Activated CD4-positive, CD25-positive, alpha-beta regulatory T cell treated with anti-CD3 and anti-CD28 coated beads, Interleukin-2, amount 50 U/mL, for 16 hours (primary cell): ENCODE measurements at places on chromosomes 5 and 9.

DNA sequence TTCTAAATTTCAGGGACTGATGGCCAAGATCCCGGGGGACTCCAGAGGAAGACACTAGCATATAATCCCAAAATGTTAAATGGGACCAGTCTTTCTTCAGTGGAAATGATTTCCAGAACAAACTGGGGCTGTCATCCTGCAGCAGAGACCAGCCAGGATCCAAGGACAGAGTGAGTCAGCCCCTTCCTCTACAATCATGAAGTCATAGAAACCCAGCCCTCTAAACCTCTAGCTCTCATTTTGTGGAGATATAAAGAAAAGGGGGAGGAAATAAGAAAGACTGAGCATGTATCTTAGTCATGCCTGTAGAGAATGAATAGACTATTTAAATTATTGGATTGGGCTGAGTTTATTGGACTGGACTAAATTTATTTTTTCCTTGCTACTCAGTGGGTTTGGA lies 318.3 kb downstream of the AGTPBP1 start:
- no peak for DNase-seq

GRCh38 chr9:6247266-6247665 lies 31.7 kb downstream of the IL33 start:
- DNase-seq = no peak

DNA sequence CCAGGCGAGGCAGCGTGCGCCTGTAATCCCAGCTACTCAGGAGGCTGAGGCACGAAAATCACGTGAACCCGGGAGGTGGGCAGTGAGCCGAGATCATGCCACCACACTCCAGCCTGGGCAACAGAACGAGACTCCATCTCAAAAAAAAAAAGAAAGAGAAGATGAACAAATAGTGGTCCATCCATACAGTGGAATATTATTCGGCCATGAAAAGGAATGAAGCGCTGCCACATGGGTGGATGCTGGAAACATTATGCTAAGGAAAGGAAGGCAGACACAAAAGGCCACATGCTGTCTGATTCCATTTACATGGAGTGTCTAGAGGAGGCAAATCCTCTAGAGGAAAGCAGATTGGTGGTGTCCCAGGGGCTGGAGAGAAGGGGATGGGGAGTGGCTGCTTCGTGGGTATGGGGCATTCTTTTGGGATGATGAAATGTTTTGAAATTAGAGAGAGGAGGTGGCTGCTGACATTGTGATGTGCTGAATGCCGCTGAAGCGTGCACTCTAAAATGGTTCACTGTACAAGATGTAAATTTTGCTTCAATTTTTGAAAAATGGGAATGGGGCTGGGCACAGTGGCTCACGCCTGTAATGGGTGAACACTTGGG lies 17.0 kb downstream of the PLPP7 start:
- no peak for DNase-seq

DNA sequence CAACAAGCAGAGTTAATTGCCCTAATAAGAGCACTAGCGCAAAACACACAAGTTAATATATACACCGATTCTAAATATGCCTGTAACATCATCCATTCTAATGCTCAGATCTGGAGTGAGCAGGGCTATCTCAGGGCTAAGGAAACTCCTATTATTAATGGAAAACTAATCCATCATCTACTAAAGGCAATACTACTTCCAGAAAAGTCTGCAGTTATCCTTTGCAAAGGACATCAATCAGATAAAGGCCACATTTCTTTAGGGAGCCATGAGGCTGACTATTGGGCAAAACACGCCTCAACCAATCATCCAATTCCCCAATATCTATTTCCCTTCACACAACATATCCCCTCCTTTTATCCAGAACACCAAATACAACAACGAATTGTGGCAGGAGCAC lies 1032.3 kb upstream of the NUDT12 start:
- DNase-seq = no peak

DNA sequence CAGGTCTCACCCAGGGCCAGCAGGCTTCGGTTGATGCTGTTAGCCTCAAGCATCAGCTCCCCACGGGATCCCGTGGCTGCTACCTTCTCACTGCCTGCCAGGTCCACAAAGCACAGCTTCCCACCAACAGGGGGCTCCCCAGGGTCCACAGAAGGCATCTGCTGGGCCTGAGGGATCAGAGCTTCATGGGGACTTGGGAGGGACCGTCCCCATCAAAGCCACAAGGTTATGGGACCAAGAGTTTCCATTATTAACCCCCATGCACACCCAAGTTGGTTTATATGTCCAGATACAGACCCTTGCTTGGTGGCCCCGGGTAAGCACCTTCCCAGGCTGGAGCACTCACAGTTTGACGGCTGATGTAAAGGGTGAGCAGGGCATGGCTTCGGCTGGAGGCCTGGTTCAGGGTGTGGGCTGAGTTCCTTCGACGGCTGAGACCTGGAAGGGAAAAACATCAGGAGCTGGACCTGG lies 3.0 kb downstream of the KIF12 start:
- DNase-seq = no peak

DNA sequence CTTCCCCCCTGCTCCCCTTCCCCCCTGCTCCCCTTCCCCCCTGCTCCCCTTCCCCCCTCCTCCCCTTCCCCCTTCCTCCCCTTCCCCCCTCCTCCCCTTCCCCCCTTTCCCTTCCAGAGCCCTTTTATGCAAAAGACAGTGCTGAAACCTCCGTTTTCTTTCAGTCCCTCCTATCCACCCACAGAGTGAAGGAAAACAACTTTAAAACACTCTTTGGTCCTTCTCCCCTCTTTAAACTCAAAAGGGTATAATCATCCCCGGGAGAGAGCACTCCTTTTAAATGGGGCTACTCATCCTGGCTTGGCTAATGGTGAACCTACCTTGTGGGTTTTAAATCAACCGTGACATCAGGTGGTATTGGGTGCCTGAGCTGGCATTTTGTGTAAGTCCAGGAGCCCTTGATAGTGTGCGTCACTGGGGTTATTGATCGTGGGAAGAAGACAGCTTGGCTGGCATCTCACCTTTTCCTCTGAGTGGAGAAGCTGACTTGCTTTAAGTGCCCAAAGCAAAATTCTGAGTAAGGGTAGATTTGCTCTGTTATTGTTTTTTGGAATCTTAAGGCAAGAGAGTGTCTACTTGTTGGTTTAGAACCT lies 2.7 kb downstream of the LARP1 start:
- peak; percentile 15 for DNase-seq

DNA sequence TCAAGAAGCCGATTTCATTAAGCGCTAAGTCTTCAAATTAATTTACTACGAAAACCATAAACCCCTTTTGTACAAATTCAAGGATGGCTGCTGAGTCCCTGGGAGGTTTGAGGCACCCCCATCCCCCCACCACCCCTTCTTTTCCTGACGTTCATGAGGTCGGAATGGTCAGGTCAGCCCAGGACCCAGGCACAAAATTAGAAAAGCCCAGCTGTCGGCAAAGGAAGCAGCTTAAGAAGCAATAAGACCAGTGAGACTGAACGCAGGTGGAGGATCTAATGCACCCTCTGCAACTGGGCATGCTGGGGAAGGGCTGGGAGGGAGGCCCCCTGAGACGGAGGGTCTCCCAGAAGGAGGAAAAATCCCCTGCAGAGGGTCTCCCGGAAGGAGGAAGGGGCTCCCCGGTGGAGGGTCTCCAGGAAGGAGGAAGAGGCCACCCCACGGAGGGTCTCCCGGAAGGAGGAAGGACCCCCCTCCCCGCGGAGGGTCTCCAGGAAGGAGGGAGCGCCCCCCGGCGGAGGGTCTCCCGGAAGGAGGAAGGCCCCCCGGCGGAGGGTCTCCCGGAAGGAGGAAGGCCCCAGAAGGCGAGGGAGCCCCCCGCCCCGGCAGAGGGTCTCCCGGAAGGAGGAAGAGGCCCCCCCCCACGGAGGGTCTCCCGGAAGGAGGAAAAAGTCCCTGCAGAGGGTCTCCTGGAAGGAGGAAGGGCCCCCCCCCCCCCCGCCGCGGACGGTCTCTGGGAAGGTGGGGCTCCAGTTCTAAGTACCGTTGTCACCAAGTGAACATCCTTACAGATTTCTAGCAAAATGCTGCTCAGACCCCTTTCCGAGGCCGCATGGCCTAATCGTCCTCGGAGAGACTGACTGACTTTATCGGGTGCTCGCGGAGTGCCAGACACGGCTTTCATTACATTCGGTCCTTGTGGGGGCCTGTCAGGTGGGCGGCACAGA lies 74.4 kb upstream of the FCN1 start:
- DNase-seq = no peak
